ENCODE measurements at places on chromosomes 7 and 10.

- DNase-seq, result no peak
These were observed 38.7 kb downstream of the LRRC20 start for GRCh38 chr10:70343712-70344111.

DNA sequence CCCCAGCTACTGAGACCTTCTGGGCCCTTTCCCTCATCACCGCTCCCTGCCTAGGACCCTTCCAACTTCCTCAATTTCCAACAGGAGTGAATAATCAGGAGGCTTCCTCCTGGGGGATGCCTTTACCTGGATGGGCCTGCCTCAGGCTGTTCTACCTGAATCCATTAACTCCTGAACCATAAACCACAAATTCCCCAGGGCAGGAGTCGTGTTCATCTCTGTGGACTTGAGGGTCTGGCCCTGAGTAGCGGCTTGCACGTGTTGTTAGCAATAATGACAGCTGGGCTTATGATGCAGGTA, 105.1 kb upstream of the GPR26 start:
- no peak for DNase-seq

- DNase-seq, result no peak
These were observed 9.6 kb upstream of the MYPN start for GRCh38 chr10:68099736-68100135.

DNA sequence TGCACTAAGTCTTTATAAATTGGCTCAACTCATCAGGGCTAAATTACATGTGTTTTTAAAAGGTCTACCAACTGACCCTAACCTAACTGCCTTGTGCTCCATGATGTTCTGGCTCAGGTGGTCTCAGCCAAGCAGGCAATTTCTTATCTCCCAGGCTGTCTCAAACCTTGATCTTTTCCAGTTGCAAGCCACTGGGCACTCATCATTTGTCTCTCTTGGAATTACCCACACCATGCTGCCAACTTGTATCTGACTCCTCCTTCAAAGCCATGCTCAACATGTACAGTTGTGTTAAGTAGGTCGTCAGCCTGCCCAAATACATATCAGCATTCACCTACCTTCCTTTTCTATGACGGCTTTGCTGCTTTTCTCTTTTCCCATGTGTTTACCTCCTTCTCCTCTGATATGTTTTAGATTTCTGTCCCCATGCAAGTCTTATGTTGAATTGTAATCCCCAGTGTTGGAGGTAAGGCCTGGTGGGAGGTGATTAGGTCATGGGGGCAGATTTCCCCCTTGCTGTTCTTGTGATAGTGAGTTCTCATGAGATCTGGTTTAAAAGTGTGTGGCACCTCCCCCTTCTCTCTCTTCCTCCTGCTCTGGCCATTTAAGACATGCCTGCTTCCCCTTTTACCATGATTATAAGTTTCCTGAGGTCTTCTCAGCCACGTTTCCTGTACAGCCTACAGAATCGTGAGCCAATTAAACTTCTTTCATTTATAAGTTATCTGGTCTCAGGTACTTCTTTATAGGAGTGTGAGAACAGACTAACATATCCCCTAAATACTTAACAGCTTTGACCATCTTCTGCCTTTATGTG, 130.0 kb downstream of the ELAPOR2 start:
- DNase-seq, result no peak

DNA sequence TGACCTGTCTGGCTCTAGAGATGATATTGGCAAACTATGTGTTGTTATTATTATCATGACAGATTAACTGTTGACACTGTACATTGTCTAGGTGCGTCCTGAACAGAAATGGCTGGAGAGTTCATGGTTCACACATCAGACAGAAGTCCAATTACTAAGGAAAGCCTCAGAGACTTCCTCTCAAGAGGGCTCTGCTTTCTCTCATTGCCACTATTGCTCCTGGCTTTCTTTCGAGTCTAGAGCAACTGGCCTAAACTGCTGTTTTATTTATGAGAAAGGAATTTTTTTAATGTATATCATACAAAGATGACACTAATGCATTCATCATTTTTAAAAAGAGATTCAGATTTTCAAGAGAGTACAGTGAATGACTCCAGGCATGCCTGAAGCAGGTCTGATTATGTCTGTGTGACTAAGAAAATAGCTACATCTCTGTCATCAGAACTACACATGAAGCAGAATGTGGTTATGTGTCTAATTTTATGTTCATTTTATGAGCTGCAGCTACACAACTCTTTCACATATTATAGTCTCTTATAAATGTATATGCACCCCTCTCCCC, 30.4 kb downstream of the NRCAM start:
- no peak for DNase-seq

GRCh38 chr7:131655866-131656265, 99.4 kb upstream of the PODXL start:
- no peak for DNase-seq

DNA sequence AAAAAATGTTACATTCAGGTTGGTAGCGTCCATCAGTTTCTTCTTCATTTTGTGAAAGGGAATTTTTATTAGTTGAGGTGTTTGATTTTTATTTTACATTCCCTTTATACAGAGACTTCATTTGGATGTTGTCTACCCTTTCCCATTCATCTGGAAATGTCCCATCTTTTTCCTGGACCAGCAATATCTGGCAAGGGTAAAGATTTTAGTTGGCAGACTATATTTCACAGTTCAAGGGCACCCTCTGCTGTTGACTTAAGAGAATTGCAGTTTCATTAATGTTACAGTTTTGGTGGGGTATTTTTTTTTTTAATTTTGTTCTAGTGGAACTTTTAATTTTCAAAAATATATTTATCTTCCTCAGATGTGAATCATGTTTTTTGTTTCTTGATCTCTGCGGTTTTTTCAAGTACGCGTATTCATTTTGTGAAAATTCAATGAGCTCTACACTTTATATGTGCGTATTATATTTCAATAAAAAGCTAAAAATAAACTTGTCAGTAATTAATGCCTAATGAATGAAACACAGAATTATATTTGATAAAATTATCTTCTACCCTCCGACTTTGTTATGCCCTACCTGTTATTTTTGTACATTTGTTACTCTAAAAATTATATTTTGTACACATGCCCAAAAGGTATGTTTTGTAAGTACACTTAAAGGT, 97.9 kb upstream of the KLF14 start:
- DNase-seq, result no peak

DNA sequence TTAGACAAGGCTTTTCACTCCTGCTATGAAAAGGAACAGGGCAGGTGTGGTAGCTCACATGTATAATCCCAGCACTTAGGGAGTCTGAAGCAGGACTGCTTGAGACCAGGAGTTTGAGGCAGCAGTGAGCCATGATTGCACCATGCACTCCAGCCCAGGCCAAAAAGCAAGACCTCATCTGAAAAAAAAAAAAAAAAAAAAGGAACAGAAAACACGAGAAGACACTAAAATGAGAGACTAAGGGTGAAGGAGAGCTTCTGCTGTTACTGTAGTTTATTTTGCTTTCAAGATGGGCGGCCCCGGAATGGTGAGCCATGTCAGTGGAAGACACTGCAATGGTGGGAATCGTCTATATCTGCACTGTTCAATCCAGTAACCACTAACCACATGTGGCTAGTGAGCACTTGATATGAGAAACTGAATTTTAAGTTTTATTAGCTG, 9.9 kb downstream of the PIP4K2A start:
- no peak for DNase-seq

DNA sequence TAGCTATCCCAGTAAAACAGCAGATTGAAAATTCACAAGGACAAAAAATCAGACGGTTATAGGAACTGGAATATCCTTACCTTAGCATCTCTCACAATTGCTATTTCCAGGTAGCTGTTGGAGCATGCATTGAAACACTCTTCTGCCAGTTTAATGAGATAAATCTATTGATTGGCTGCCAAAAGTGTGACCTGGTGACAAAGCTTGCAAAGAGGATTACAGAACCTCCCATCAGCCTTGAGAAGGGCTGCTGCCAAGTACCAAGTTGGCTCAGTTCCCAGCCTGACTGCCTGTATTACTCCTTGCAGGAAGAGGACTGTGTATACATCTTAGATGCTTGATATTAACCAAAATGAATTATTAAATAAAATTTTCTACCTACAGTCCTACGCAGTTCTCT, 5.1 kb downstream of the PRLHR start:
- no peak for DNase-seq

GRCh38 chr7:20450536-20450935, 119.8 kb downstream of the ITGB8 start:
- no peak for DNase-seq

GRCh38 chr7:128443831-128444600, 11.7 kb upstream of the HILPDA start:
- DNase-seq, result no peak

- no peak for DNase-seq
These were observed 298.1 kb downstream of the CRPPA start for GRCh38 chr7:16123117-16123770.

GRCh38 chr7:101858437-101859385, 41.3 kb downstream of the CUX1 start:
- no peak for DNase-seq

- DNase-seq, result no peak
These were observed 37.6 kb downstream of the PRF1 start for GRCh38 chr10:70564901-70565351.

Data from activated CD8-positive, alpha-beta memory T cell treated with anti-CD3 and anti-CD28 coated beads for 1 hour (primary cell).